Activated CD4-positive, alpha-beta memory T cell treated with anti-CD3 and anti-CD28 coated beads for 36 hours (primary cell): ENCODE measurements at places on chromosomes 1 and 21.

DNA sequence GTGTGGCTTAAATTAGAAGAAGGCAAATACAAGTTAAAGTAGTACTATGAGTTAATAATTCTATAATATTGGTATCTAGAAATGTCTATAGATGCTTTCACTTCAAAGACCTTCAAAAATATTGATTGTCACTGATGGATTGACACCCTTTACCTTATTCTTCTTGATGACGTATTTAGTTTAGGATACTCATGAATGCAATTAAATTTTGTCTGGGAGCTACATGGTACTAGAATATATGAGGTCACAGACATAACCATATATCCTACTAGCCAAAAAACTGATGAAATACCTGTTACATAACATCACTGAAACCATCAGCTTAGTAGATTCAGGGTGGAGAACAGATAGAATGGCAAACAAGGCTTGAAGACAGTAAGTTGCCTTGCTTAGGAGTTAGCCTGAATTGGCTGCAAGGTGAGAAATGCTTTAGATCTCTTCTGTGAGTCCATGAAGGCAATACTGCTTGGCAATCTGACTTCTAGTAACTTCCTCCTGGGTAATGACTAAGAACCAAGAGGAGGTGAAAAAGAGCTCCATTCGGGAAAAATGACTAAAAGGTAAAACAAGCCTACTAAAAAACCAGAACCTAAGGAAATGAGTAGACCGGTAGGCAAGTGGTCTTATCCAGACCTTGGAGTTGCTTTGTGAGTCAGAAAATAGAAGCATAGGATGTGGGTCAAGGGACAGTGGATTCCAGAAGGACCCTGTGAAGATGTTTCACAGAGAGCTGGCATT lies 16.9 kb upstream of the ARHGAP29 start:
- DNase-seq, result no peak

GRCh38 chr1:202685641-202686040 lies 24.6 kb downstream of the SYT2 start:
- DNase-seq, result no peak

DNA sequence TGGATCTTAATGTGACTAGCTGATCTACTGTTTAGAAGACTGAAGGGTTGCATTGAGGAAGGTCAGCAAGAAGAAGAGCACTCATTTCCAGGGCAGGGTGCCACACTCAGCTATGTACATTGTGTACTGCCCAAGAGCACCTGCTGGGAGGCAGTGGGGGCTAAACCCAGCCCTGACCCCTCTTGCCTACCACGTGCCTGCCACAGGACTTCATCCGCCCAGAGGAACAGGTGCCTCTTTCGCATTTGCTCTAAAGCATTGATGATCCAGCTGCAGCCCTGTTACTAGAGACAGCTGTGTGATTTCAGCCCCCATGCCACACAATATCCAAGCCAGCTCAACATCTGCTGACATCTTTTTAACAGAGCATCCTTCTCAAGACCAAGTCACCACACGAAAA lies 341.8 kb downstream of the LMX1A start:
- DNase-seq, result no peak

DNA sequence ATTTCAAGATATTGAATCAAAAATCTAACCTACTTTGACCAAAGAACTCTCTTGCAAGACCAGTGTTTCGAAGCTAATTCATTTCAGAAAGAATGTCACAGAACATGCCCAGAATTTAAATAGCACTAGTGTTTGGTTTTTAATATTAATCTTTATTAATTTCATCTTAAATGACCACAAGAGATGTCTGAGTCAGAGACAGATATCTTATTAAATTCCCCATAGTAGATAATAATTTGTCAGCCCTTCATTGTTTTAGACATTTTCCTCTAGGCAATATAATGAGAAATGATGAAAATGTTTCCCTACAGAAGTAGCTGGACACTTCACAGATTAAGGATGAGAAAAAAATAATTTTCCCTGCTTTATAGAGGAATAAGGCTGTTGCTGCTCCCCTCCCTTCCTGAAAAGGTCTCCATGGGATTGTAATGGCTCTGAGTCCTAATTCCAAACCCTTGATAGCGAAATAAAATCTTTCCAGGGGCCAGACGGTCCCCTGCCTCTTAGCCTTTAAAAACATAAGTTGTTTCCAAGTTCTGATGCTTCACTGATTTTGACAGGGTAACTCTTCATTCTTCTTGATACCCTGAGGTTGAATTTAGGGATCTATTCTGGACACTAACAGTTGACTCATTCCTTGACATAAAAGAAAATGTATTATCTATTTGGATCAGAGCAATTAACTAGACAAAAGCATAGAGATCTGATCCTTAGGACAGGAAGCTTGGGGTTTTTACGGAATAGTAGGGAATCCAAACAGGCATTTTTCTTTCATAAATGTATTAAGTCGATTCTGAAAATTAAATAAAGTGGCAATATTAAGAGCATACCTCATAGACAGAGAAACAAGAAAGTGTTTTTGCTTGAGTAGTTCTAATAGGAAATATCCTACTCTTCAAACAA lies 820.8 kb downstream of the BRINP3 start:
- no peak for DNase-seq

DNA sequence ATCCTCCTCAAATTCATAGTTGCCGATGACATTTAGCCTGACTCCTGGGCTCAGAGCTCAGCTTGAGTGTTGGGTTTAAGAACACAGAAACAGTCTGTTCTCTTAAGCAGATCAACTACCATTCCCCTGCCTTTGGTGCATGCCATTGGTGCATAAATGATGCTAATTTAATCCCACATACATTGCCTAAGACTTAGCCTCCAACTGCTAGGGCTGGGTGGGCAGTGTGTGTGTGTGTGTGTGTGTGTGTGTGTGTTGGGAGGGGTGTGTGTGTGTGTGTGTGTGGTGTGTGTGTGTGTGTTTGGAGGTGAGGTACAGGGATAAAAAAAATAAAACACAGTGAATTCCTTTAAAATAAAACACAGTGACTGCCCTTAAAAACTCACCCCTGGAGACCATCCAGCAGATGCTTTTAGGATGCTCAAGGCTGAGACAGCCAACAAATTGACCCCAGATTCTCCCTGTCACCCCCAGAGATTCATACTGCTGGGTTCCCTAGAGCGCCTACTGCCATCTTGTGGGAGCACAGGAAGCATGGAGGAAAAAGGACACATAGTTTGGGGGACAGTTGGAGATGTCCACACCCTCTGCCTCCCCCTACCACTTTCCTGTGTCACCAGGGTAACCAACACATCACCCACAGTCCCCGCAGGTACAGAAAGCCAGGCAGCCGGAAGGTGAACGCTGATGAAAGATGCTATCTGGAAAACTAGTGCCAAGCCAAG lies 30.6 kb downstream of the KLHDC7A start:
- no peak for DNase-seq

GRCh38 chr1:213622365-213623063 lies 365.3 kb upstream of the PROX1 start:
- peak; percentile 29 for DNase-seq

DNA sequence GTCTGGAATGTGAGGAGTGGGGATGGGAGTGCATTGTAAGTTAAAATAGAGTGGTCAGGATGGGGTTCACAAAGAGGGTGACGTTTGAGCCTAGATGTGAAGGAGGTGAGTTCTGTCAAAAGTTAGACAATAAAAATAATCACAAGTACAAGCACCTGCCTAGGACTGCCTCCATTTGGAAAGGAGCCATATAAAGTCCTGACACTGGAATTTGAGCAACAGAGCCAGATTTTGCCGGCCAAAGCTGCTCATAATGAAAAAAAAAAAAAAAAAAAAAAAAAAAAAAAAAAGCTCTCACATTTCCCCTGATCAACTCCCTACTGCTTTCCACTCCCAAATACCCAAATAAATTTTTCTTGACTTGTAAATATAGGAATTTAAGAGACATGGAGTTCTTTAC lies 4.1 kb downstream of the PALMD start:
- no peak for DNase-seq

DNA sequence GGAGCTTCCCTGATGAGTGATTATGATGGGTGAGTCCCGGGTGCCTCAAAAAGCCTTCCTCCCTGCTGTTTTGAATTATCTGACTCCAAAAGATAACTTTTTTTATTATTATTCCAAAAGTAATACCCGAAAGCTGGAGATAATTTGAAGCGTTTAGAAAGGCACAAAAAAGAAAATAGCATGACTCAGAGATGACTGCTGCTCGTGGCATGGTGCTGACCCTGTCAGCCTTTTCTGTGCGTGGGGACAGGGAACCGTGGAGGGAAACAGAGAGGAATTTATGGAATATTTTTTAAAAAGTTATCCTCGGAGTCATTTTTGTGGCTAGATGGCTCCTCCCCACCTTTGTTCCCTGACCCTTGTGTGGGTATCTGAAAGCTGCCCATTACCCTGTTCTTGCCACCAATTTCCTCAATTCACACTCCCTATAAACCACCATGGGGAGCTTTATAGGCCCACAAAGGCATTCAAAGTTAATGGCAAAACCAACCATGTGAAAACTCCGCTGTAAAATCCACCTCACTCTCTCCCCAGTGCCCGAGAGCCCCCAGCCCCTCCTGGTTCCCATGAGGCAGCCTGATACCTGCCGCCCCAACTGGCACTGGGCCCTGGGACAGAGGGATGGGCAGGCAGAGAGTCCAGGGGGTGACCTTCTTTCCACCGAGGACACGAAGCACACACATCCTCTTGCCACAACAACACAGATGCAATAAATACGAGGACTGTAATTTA lies 37.5 kb downstream of the IGSF21 start:
- no peak for DNase-seq

GRCh38 chr21:31078216-31078615 lies 39.9 kb upstream of the KRTAP19-8 start:
- no peak for DNase-seq

DNA sequence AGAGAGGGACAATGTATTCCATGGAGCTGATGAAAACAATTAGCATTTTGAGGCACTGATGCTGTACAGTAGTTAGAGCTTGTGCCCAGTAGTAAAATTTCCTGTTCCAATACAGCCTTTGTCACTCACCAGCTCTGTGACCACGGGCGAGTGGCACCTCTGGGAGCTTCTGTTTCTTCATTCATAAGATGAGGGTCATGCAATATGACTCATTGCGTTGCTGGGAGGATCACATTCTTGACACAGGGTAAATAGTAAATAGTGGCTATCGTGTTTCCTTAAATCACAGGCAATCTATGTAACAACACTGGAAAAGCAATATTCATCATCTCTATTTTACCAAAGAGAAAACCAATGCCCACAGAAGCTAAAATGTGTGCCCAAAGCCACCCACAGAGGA lies 4.5 kb upstream of the LRRC52 start:
- no peak for DNase-seq

- DNase-seq, result no peak
Measured at GRCh38 chr1:68401506-68401905, 48.2 kb downstream of the RPE65 start.

DNA sequence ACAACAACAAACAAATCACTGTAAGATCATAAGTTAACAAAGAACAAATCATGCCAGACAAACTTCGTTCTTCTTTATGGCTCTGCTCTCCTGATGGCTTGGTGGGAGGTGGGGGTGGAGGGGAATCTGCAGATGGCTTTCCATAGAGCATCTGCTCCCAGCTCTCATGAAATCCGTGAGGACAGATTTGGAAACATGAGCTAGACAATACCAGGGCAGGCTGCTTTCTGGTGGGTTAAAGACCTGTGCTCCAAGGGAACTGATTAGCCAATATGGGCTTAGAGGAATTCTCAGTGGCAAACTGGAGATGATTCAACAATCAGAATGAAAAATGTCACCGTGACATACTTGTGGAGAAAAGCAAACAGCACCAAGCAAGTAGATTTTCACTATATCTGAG lies 69.4 kb upstream of the TLR5 start:
- DNase-seq, result no peak

DNA sequence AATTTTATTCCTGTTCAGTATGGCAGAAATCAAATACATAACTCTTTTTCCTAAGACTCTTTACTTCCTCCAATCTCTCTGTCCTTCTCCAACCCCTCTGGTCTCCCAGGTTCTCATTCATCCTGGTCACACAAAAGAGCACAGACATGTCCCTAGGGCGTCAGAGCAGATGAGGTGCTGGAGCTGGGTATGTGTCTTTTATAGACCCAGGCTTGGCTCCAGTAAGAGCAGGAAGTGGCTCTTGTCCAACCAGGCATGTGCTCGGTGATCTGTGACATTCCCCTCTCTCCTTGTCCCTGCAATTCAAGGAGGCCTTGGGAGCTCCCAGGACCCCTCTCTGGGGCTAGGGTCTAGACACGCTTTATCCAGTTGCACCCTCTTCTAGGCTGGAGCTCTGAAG lies 18.0 kb upstream of the LCE2D start:
- DNase-seq, result no peak

DNA sequence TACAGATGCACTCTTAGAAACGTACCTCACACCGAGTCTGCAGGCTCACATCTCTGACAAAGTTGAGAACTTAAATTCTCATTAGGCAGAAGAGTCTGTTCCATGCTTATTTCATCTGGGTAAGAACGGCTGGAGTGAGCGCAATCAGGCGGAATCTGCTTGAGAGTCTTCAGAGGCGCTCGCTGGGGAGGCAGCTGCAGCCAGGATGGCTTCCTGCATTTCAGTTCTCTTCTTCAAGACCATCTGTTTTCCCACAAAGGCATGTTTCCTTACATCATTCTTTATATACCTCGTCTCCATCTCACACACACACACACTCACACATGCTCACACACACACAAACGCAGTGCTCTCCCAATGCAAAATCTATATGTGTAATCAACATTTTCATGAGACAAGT lies 497.1 kb downstream of the AJAP1 start:
- DNase-seq, result no peak

GRCh38 chr1:36706416-36706815 lies 223.7 kb upstream of the CSF3R start:
- no peak for DNase-seq

- DNase-seq, result no peak
Measured at GRCh38 chr1:5119366-5120234, 465.2 kb downstream of the AJAP1 start.

DNA sequence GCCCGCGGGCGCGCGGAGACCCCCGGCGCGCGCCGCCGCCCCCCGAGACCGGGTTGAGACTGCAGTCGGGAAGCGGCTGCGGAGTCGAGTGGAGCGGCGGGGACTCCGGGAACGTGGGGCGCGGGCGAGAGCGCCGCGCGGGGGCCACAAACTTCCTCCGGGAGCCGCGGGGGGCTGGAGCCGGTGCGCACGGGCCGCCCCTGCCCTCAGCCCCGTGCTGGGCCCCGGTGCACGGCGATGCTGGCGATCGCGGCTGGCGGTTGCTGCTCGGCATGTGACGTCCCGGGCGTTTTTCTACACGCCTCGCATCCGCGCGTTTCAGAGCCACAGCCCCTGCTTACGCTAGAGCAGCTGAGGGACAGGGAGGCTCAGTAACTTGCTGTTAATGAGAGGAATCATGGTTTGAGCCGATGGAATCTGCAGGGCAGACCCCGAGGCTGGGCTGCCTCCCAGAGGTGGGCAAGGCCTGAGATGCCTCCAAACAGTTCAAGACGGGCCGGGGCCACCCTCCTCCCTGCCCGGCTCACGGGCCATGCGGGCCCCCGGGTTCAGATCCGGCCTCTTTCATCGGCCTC lies 520 bp downstream of the TMEM201 start:
- DNase-seq, result peak; percentile 62
